ENCODE measurements at places on chromosomes 2 and 18. TPM values are rescaled to one million over a fixed set of nuclear protein-coding genes. Genes with fewer than 3 reads are reported as not detected.

Gene BCL11A
- 35.4 TPM for total RNA-seq

Gene MATN3
- total RNA-seq: not detected

Gene CNGA3
- total RNA-seq: 2.2 TPM

DNA sequence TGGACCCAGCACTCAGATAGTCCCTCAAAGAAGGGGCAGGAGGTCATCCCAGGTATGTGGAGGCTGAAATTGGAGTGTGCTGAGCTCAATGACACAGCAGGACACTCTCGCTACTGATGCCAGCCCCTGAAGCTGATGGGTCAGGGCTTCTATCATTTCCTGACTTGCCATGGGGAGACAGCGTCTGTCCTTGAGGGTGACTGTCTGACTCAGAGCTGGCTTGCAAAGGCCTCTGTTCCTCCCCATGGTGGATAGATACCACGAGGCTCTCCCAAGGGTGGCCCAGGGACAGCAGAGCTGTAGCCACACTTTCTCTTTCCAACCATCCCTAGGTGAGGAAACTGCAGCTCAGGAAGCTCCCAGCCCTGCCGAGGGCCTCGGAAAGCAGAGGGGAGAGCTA, 10.8 kb downstream of the ALPG start:
- no peaks in the 10 kb centered on the region for H3K4me1 ChIP-seq
- H3K36me3 ChIP-seq: no peaks in the 10 kb centered on the region
- no peak overlapping the region for H3K27ac ChIP-seq
- DNase-seq: no peak
- no peak overlapping the region for H3K4me3 ChIP-seq

DNA sequence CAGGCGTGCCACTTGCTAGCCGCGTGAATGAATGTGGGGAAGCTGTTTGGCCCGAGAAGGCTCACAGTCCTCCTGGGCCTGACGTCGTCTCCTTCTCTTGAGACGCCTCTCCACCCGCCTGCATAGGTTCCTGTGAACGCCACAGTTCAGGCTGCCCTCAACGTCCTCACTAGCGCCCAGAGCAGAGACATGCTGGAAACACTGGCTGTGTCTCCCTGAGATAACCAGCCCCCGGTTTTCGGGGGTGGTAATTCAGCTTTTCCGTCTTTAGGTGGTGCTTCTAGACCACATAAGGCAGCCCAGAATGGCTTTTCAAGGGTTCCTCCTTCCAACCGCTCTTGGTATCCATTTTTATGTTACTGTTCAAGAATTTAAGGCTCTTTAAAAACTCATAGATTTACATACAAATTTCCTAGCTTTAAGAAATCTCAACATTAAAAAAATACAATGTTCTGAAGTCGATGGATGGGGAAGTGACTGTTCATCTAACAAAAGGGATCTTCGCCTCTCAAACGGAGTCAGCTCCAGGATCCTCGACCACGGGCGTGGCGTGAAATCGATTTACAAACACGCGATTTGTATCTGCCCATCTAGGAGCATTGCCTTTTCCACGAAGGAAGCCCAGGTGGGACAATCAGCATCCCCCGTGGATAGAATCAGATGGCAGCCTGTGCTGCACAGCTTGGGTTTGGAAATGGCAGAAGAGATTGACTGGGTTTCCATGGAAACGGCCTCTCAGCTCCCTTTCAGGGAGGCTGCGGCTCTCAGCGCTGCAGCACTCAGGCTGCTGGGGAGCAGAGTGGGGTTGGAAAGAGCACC, 110.6 kb upstream of the PXDN start:
- no peaks in the 10 kb centered on the region for H3K27me3 ChIP-seq
- no peak overlapping the region for H3K4me3 ChIP-seq
- H3K36me3 ChIP-seq: no peaks in the 10 kb centered on the region
- peak; percentile 21 for DNase-seq
- no peaks in the 10 kb centered on the region for H3K4me1 ChIP-seq
- no peak overlapping the region for H3K27ac ChIP-seq

GRCh38 chr2:140990416-140990815, 1140.4 kb downstream of the LRP1B start:
- DNase-seq: no peak
- H3K4me3 ChIP-seq: no peak overlapping the region
- no peaks in the 10 kb centered on the region for H3K27me3 ChIP-seq
- no peaks in the 10 kb centered on the region for H3K36me3 ChIP-seq
- H3K27ac ChIP-seq: no peak overlapping the region

DNA sequence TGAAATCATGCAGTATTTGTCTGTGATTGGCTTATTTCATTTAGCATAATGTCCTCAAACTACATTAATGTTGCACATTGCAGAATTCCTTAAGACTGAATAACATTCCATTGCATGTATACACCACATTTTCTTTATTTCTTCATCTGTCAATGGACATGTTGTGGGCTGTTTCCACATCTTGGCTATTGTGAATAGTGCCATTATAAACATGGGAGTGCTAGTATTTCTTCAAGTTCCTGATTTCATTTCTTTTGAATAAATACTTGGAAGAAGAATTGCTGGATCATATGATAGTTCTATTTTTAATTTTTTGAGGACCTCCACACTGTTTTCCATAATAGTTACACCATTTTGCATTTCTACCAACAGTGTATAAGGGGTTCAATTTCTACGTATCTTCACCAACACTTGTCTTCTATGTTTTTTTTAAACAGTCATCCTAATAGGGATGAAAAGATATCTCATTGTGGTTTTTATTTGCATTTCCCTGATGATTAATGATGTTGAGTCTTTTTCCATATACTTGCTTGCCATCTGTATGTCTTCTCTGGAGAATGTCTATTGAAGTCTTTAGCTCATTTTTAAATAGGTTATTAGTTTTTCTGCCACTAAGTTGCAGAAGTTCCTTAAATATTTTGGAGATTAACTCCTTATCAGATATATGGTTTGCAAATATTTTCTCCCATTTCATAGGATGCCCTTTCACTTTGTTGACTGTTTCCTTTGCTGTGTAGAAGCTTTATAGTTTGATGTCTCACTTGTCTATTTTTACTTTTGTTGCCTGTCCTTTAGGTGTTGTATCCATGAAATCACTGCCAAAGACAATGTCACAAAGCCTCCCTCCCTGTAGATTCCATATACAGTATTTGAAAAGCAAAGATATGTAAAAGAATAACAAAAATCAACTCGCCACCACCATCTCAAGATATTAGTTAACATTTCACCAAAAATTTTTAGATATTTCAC, 14.6 kb downstream of the FBXO11 start:
- no peaks in the 10 kb centered on the region for H3K27me3 ChIP-seq
- H3K4me1 ChIP-seq: no peaks in the 10 kb centered on the region
- H3K4me3 ChIP-seq: no peak overlapping the region
- H3K27ac ChIP-seq: no peak overlapping the region
- no peaks in the 10 kb centered on the region for H3K36me3 ChIP-seq

DNA sequence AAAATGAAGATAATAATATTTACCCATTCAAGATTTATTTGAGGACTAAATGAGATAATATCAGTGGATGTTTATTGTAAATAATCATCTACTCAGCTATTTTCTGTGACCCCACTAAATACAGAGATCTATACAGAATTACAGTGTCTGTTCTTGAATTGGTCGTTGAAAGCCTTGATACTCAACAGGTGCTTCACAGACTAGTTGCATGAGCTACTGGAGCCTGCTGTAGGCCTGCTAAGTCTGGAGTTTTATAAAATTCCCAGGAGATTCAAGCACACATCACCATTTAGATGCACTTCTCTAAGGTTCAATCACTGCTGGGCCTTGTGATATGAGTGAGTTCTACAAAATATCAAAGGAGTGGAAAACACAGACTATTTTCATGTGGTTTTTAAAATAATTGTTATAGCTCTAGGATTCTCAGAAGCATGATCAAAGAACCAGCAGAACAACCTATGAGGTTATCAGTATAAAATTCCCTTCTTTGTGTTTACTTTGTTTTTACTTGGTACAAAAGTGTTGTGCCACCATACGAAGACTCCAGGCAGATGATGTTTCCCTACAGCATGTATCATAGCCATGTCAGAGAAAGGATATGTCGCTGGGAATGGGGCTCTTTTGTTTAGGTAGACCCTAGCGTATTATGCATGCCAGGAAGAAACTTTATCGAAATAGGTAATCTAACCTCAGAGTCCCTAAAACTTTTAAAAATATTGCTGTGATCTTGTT, 7.1 kb downstream of the SULT1C4 start:
- no peaks in the 10 kb centered on the region for H3K36me3 ChIP-seq
- no peak overlapping the region for H3K27ac ChIP-seq
- H3K4me3 ChIP-seq: no peak overlapping the region
- DNase-seq: no peak
- no peaks in the 10 kb centered on the region for H3K27me3 ChIP-seq
- no peaks in the 10 kb centered on the region for H3K4me1 ChIP-seq

GRCh38 chr2:59342166-59342565, 1101.0 kb upstream of the FANCL start:
- no peaks in the 10 kb centered on the region for H3K36me3 ChIP-seq
- H3K27ac ChIP-seq: no peak overlapping the region
- H3K4me3 ChIP-seq: no peak overlapping the region
- no peaks in the 10 kb centered on the region for H3K4me1 ChIP-seq

GRCh38 chr2:101843471-101843870, 146.0 kb downstream of the MAP4K4 start:
- H3K27me3 ChIP-seq: no peaks in the 10 kb centered on the region
- no peaks in the 10 kb centered on the region for H3K4me1 ChIP-seq

DNA sequence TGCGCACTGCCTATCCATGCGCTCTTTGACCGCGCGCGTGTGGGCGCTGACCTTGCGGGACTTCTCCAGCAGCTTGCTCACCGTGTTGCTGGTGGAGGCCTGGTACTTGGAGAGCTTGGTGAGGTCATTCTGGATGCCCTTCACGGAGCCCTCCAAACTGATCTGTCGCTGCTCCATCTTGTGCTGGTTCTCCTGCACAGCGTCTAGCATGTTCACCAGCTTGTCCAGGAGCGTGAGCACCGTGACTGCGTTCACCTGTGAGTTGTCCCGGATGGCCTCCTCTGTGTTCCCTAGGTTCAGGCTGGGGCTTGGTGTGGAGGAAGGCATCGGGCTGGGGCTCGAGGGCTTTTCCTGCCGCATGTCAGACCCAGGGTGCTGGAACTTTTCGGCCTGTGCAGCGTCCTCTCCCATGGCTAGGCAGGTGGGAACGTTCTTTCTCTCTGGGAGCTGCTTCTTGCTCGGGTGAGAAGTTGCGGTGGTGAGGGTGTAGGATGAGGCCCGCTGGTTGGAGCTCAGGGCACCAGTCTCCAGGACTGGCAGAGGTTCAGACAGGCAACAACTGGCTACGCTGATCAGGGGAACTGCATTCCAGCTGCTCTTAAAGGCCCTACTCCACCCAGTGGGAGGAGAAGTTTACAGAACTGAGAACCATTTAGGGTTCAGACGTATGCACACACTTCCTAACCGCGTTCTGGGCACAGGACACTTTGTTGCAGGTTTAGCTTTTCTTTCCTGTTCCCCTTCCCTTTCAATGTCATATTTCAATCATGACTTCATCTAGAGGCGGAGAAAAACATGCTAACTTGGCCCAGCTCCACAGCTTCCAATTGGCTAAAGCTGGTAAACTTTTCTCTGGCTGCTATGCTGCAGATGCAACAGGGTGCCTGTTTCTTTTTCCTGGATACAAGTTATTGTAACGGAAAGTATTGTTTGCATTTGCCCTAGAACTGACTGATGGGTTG, at the start of gene CAVIN2:
CAVIN2 (minus strand) TSS at position 574 of the 962 bp plus-strand sequence; CDS start at position 411, 163 bp downstream.
- peak; percentile 61 for DNase-seq
- no peaks in the 10 kb centered on the region for H3K4me1 ChIP-seq
- H3K27ac ChIP-seq: peak within 1 kb of the TSS; percentile 76
- H3K4me3 ChIP-seq: peak within 1 kb of the TSS; percentile 45
- H3K36me3 ChIP-seq: no peaks in the 10 kb centered on the region
- no peaks in the 10 kb centered on the region for H3K27me3 ChIP-seq

DNA sequence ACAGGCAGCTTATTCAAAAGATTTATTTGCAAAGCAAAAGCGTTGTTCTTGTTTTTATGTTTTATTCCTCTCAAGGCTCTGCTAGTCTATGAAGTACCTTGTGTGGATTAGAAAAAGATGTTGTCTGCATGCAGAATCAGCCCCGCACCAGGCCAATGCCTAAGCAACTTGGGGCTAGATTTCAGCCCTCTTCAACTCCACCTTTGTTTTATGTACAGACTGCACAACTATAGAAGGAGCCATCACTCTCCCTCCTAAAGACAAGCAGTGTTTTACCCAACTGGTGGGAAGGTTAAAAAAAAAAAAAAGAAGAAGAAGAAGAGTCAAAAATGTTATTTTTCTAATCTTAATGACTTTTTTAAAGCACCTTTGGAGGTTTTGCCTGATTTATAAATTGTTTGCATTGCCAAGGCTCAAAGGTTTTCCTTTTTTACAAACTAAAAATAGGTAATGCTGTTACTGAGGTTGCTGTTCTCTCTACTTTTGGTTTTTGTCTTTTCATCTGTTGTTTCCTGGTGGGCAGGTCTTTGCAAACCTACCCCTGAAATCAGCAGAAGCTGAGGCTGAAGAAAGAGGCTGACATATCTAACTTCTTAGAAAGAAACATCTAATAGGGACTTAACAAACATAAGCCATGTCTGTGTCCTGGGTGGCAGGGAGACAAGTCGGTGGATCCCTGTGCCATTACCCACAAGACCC, 164.0 kb downstream of the SLC39A10 start:
- H3K27ac ChIP-seq: no peak overlapping the region
- no peak for DNase-seq
- no peaks in the 10 kb centered on the region for H3K36me3 ChIP-seq
- no peaks in the 10 kb centered on the region for H3K27me3 ChIP-seq

DNA sequence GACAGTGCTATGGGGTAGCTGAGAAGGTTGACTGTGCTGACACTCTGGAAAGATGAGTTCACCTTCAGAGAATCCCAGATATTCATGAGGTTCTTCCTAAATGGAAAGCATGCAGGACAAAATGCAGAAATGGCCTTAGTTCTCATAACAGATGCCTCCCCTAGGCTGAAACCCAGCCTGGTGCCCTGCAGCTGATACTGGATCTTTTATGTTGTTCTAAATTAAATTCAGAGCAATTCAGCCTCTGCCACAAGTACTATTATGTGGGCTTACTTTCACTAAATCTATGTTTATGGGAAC, 172.0 kb upstream of the SERPINE2 start:
- no peaks in the 10 kb centered on the region for H3K27me3 ChIP-seq
- no peak overlapping the region for H3K27ac ChIP-seq
- H3K4me3 ChIP-seq: no peak overlapping the region
- no peak for DNase-seq
- no peaks in the 10 kb centered on the region for H3K4me1 ChIP-seq

DNA sequence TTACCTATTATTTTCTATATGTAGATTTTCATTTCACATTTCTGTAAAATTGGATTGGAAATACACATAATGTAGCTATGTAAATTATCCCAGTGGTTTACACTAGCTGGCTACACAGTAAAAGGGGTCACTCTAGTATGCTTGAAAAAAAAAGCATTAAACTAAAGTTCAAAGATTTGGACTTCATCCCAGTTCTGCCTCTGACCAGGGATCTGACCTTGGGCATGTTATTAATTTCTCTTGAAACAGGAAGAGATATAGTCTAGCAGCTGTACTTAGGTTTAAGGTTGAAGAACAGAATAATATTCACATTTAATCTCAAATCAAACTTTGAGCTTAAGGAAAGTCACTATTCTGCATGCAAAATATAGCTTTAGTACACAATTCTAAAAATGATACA, 64.5 kb upstream of the RPE start:
- no peaks in the 10 kb centered on the region for H3K4me1 ChIP-seq
- no peaks in the 10 kb centered on the region for H3K27me3 ChIP-seq
- DNase-seq: no peak
- H3K27ac ChIP-seq: no peak overlapping the region
